NCI-H2029 (cell line): ENCODE measurements at places on chromosomes 1 and 21.

DNA sequence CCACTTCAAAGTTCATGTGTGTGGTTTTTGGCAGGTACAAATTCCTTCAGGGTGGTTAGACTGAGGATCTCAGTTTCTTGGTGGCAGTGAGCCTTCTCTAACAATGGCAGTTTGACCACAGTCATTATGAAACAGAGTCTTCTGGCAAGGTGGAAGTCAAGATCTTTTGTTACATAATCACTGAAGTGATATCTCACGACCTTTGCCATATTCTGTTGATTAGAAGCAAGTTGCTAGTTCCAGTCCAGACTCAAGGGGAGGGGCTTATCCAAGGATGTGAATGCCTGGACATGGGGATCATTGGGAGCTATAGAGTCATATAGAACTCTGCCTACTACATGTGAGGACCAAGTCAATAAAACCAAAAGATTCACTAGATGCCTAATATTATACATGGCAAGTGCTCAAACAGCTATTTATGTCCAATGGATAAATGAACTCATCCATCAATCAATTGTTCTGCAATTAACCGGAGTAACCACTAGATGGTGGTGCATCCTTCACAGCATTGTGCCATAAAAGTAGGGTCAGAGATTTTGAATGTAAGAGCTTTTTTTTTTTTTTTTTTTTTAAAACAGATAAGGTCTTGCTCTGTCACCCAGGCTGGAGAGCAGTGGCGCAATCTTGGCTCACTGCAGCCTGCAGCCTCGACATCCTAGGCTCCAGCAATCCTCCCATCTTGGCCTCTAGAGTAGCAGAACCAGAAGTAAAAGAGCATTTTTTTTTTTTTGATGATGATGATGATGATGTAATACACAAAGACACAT lies 131.9 kb downstream of the CRB1 start:
- DNase-seq, result peak; percentile 35

DNA sequence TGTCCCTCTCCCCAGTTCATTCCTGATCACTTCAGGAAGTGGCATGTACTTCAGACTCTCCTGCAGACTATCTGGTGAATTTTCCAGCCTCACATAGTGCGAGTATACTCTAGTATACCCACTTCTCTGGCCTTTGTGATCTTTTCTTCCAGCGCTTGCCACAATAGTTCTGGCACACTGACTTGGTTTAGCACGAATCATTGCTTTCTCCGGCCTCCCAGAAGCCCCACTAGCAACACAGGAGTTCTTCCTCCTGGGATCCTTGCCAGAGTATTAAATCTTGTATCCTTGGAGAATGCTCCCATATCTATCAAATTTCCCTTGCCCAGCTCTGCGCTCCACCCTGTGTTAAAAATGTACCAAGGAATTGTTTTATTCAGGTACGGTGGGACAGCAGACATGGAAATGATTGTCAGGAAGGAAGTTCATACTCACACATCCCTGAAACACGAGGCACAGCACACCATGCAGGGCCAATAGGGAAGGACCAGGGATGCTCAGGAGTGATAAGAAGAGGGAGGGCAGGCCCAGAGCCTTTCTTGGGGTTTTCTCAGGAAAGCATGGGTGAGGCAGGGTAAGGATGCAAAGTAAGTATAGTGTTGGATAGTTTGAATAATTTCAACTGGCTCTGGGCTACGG lies 136.7 kb downstream of the ADSS2 start:
- no peak for DNase-seq

GRCh38 chr1:114156538-114157274 lies 3.0 kb upstream of the SYT6 start:
- no peak for DNase-seq

- peak; percentile 72 for DNase-seq
These were observed 462 bp upstream of the TLCD4 start for GRCh38 chr1:95116580-95117206.

DNA sequence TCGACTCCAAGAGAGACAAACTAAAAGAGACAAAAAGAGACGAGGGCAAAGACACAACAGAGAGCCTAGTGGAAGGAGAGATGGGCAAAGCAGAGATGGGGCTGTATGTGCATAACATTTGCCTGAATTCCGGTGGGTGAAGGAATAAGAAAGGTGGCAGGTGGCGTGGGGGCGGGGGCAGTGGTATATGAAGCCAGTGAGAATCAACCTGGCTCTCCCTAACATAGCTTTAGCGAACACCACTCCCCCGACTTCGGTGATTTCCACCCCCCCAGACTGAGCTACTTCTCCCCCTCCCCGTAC lies 1.1 kb downstream of the INKA2 start:
- no peak for DNase-seq
